ENCODE measurements at places on chromosomes 1 and 21.

GRCh38 chr1:9438431-9439073 is 100.7 kb upstream of the SLC25A33 start:
- no peak for DNase-seq

DNA sequence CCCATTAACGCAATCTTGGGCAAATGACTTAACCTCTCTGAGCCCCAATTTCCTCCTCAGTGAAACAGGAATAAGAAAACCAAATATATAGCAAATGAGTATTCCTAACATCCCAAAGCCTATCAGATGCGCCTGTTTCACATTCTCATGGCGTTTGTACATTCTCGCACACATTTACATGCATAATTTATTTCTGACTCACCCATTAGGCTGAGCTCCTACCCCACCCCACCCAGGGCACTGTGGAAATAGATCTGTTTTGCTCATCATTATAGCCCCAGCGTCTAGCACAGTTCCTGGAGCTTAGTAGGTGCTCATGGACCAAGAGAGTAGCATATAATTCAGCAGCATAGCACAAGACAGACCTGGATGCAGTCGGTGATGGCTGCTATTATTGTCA is 146.1 kb upstream of the VANGL1 start:
- no peak for DNase-seq

DNA sequence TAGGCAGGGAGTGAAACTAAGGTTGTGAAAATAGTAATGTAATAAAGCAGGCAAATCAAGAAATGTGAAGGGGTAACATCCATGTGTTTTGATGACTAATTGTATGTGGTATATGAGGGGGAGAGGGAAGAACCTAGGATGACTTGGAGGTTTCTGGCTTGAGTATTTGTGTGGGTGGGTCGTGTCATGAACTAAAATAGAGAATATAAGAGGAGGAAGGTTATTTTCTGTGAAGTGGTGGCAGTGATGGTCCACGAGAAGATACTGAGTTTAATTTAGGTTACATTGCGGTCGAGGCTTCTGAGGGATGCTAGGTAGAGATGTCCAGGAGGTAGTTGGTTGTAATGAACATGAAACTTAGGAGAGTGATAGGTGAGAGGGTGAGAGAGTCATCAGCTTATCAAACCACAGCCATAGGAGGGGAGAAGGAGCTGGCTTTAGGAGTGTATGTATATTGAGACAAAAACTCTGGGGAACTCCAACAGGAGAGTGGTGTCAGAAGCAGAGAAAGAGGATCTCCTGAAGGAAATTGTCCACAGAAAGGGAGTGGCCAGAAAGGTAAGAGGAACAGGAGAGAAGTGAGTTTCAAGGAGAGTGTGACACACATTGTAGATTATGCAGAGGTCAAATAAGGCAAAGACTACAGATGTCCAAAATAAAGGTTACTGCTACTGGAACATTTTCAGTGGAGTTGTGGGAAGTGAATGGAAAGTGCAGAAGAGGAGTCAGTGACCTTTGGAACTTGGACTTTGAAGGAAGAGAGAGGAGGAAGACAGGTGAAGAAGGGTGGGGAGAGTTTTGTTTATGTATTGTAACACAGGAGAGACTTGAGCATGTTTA is 89.0 kb upstream of the MACF1 start:
- DNase-seq: no peak

DNA sequence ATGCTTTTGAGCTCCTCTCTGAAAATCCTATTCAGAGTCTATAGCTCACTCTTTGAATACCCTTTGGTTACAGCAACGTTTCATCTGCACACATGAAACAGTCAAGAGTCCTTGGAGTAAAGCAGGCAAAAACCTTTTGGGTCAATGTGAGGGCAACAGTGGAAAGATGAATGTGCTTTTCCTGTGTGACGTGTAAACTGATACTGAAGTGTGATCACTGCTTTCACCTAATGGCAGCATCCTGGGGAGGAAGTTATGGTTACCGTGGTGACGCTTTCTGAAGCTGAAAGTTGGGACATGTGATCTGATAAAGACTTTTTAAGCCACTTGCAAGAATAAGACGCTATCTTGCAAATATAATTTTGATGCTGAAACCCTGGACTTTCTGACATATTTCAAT is 160.0 kb downstream of the SEC16B start:
- DNase-seq: no peak

- no peak for DNase-seq
Observed at GRCh38 chr1:97820470-97821188, 100.2 kb downstream of the DPYD start.

GRCh38 chr1:164767752-164768402 is 208.9 kb downstream of the PBX1 start:
- no peak for DNase-seq

DNA sequence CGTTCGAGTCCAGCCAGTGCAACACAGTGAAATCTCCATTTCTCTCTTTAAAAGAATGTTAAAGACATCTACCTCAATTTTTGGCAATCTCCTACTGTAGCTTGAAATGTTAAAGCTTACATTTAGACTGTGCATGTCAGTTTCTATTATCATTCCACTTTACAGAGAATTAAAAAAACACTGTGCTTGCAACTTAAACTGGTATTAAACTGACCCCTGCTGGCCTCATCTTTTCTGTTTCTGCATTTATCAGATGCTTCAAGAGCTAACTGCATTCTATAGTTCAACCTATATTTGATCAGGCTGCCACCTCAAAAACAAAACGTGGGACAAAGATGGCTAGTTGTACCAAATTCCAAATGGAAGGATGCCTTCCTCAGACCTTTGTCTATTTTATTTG is 226.5 kb downstream of the SMYD3 start:
- no peak for DNase-seq

GRCh38 chr1:219330669-219331068 is 157.0 kb downstream of the LYPLAL1 start:
- DNase-seq: no peak

- no peak for DNase-seq
Observed at GRCh38 chr1:95168761-95169351, 51.7 kb downstream of the TLCD4 start.

DNA sequence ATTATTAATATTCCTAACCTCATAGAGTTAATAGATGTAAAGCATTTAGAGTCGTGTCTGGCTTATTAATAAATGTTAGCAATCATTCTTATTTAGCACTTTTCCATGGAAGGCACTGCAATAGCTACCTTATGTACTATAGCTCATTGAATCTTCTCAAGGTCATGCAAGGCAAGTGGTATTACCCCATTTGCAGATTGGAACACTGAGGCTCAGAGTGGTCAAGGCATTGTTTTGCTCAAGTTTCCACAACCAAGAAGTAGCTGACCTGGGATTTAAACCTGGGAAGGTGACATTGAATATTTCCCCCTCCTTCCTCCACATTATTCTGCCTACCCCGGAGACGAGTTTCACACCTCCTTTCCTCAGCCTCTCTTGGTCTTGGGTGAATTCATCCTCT is 37.8 kb upstream of the EYA3 start:
- DNase-seq: no peak

DNA sequence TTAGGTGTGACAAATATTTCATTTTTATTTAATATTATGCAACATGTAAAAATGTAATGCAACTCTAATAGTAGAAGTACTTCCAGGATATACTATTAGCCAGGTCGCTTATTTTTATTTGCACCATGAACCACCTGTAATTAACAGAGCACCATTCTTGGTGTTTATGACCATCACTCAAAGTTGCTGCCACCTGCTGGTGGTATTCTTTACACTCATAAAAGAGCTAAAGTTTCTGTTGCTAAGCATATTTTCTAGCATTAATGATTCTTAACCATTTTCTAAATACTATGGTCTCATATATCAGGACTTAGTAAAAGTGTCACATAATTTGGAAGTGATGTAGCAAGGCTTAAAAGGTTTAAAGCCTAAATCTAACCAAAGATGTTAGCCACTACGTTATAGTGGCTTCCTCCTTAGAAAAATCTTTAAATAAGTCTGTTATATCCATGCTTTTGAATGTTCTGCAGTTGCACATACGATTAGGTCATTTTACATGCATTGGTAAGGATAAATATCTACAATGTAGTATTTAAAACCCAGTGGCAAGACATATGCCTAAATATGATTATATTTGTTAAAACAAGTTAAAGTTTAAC is 244.5 kb downstream of the NEGR1 start:
- no peak for DNase-seq

All from activated naive CD4-positive, alpha-beta T cell treated with anti-CD3 and anti-CD28 coated beads, Interleukin-2, amount 10 ng/mL, durations not matched to agents 7 days and 5 days (primary cell).